ENCODE measurements at places on chromosomes 4 and X.

DNA sequence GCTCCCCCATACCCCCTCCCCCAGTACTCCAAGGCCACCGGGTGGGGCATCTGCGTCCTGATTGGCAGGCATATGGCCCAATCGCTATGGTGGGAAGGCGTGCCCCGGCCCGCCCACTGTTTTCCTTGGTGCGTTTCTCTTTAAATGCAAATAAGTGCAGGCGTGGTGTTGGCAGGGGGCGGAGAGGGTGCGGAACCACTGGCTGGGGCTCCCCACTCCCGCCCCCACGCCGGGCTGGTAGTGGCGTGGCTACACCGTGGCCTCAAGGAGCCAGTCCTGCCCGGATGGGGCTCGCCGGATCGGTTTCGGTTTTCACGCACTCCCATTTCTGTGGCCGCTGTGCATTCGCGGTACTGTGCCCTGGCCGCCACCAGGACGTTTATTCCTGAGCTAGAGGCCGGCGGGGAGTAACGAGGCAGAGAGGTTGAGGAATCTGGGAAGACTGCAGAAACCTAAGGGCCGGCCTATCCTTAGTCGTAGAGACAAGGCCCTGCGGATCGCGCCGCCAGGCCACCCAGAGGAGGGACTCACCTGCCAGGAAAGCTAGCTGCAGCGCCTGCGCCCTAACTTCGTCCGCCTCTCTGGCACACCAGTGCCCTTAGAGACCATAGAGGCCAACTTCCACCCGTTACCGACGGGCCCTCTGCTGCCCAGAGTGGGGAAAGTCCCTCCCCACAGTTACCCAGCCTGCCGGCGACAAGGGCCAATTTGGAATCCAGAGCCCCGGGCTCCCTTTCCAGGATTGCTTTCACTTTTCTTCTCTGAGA, 410 bp upstream of the AMER1 start:
- peak; percentile 69 for DNase-seq

DNA sequence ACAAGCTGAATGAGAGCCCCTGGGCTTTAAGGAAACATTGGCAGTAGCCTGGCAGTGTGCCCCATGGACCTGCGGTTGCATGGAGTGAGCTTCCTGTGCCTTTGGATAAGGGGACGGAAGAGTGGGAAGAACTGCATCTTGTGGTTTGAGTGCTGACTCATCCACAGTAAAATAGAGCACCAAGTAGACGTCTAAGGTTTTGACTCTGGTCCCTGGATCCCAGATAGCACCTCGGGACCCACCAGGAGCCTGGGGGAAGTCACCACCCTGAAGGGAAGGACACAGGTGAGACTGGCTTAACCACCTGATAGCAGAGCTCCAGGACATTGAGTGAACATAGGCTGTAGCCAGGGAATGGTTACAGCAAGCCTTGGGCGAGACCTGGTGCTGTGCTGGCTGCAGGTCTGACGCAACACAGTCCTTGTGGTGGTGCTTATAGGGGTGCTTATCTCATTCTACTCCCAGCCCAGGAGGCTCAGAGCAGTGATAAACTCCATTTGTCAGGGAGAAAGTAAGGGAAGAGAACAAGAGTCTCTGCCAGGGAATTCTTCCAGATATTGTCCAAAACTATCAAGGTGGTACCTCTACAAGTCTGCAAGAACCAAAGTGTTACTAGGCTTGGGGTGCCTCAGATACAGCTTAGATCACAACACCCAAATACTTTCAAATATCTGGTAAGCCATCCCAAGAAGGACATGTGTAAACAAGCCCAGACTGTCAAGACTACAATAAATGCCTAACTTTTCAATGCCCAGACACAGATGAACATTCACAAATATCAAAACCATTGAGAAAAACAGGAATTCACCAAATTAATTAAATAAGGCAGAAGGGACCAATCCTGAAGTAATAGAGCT, 123.6 kb upstream of the TET2 start:
- DNase-seq: no peak

- DNase-seq: peak; percentile 38
Measured at GRCh38 chrX:17689971-17690409, 47.3 kb upstream of the SCML1 start.

GRCh38 chr4:1565598-1566295, 118.4 kb downstream of the FAM53A start:
- DNase-seq: no peak

DNA sequence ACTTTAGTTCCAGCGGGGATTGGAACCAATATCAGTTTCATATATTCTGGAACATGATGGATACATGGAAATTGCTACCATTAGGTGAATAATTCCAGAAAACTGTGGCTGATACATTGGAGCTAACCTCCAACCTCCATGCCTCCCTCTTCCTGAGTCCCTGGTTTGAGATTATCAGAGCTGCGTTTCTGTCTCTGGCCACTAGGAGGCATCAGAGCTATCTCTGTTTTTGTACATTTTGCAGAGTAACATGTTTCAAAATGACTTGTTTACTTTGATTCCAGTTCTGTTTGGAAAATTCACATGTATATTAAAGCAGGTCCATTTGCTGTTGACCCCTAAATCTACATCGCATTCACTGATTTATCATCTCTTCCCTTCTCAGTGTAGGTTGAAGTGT, 2.4 kb upstream of the RAB40AL start:
- DNase-seq: no peak

GRCh38 chr4:34422472-34423175, 1821.7 kb downstream of the ARAP2 start:
- DNase-seq: peak; percentile 15

- peak; percentile 9 for DNase-seq
Measured at GRCh38 chrX:103488332-103488731, 31.0 kb downstream of the RAB40A start.

All from T47D (cell line).